ENCODE measurements at places on chromosomes 2 and 18.

- no peak for DNase-seq
These were observed 351.1 kb downstream of the RND3 start for GRCh38 chr2:150136401-150136800.

DNA sequence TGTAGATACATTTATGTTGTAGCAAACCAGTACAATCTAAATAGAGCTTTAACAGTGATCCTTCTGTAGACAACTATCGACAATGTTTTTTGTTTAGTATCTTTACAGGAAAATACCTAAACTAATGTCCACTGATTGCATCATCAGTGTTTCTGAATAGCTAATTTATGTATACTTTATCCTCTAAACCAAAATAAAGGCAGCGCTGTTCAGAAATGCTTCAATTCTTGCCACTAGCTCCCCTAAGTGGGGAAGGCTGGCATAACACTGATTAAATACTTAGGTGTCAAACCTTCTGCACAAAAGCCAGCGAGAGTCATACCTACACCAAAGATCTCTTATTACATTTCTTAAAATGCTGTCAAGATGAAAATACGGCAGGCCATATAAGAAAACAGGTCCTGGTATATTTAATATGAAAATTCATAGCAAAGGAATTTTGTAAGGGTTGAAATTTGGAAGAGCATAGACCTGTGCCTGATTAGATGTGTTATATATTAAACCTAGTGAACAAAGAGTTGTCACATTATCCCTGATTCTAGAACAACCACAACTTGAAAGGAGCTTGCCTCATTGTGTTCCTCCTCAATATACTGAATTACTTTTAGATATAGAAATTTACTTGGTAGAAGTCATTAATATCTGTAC is 1693.4 kb upstream of the SLC39A10 start:
- DNase-seq, result no peak

DNA sequence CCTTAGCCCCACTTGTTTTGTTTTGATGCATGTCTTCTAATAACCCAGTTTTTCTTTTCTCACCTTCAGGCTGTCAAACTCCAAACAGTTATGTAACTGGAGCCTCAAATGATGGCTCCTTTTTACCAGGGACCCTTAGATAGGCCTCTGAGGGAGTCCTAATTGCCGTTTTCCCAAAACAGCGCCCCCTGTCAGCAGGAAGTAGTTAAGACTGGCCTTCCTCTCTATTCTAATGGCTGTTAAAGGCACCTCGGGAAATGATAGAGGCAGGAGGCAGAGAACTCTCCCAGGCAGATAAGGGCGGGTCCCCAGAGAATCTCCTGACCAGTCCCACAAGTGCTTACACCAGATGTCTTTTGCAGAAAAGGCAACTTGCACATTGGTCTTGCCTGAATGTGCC is 123.2 kb downstream of the KCNS3 start:
- DNase-seq, result no peak

DNA sequence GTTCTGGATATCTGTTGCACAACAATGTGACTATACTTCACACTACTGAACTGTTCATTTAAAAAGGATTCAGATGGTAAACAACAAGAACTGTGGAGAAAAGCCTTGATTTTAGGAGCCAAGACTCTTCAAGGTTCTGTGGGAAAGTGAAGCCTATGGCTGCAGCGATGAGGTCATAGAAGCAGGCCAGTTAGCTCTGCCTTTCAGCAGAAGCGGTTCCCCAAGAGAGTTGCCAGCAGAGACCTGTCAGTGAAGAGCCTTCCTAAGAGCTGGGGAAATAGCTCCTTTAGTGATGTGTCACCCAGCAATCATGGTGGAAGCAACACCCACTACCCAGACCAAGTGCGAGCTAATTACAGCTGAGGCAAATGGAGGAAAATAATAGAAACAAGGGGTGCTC is 346.5 kb upstream of the ETAA1 start:
- no peak for DNase-seq

GRCh38 chr2:121442889-121443288 is 87.8 kb upstream of the RNU4ATAC start:
- DNase-seq, result no peak

DNA sequence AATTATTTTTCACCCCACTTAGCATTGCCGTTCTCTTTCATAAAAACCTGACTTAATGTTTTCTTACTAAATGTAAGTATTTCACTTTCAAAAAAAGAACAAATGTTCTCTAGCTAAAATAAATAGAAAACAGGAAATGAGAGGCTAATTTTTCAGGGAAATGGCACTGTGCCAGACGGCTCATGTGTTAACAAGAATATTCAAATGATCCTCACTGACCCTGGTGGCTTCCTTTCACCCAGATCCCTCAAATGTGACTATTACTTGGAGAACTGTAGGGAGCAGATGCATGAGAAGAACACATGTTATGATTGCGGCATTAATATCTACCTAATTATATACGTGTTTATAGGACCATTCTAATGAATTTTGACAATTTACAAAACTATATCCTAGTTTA is 827.7 kb downstream of the SOCS6 start:
- no peak for DNase-seq

GRCh38 chr2:80185091-80185490 is 119.5 kb downstream of the LRRTM1 start:
- DNase-seq, result no peak

DNA sequence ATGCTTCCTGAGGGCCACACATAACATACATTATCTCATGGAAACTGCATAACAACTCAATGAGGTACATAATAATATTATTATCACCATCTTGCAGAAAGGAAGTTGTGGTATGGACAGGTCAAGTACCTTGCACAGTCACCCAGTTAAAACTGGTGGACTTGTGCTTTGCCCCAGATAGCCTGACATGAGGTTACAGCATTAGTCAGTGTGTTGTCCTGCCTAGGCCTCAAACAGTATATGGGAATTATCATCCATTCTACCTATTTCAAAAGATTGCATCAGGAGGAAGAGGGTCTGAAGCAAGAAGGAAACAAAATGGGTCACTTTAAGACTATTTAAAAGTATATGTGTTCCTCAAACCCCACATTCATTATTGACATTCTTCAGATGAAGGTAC is 5.4 kb upstream of the ANTXR1 start:
- DNase-seq, result no peak

- DNase-seq, result no peak
These were observed 190.0 kb downstream of the SEPTIN10 start for GRCh38 chr2:109423556-109424359.

GRCh38 chr2:157053876-157054275 is 203.6 kb upstream of the GALNT5 start:
- no peak for DNase-seq

GRCh38 chr2:74939919-74940812 is 18.3 kb upstream of the POLE4 start:
- no peak for DNase-seq

GRCh38 chr2:112529757-112530156 is 12.5 kb upstream of the POLR1B start:
- DNase-seq, result no peak

DNA sequence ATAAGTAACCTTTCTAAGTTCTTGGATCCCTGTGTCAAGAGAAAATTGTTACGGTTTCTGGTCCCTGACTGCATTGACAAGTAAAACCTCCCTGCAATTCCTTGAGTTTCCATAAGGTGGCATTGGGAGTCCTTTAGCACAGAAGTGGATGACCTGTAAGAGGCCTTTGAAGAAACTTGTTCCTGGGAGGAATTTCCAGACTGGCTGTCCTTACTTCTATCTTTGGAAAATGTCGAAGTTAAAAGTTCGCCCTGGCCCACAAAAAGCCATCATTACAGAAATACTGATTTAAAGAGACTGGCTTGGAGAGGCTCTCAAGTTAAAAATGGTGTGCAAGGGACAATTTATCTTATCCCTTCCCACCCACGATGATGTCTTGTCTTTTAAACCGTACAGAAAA is 218.4 kb downstream of the CDH20 start:
- DNase-seq, result peak; percentile 58

DNA sequence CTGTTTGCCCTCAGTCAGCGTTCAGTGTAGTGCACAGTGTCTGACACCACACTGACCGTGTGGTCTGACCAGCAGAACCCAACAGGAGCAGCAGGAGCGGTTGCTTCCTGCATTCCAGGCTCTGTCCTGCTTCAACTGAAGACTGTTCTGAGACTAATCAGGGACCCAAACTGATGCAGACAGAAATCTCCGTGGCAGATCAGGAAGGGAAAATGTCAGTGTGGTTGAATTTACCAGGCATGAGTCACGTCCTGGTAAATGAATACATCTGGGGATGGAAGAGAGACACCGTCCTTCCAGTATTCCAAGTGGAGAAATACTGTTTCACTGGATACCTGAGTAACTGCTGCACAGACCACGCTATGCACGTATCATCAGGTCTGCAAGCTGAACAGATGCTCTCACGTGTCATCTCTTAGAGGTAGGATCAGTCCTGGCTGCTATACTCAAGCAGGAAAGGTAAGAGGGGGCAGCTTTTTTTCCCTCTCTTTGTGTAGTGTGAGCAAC is 223.6 kb upstream of the EPAS1 start:
- DNase-seq, result no peak

DNA sequence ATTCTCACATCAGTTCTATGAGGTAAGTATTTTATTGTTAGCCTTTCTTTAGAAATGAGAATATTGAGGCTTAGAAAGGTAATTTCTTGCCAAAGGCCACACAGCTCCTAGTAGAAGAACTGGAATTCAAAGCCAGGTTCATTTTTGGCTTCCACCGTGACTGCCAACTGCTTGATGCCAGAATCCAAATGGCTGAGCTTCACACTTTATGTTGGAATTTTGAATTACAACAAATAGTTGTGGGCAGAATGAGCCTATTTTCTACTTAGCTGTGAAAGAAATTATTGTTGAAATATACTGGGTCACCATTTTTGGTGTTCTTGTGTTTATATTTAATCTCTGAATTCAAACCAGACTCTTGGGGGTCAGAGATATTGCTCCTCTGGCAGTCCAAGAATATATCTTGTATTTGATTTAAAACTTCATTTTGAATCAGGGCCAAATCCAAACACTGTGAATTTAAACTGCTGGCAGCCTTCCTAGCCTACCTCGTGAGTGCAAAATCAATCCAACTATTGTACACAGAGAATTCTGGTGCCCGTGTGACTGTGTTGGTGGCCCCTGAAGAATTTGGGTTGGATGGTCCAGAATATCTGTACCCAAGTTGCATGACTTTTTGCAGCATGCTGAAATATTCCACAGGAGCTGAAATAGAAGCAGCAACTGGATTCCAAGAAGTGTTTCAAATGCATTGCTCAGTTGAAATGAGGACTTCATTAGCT is 35.6 kb upstream of the LPIN1 start:
- no peak for DNase-seq

- DNase-seq, result no peak
These were observed 16.7 kb upstream of the DUSP2 start for GRCh38 chr2:96161898-96162297.

DNA sequence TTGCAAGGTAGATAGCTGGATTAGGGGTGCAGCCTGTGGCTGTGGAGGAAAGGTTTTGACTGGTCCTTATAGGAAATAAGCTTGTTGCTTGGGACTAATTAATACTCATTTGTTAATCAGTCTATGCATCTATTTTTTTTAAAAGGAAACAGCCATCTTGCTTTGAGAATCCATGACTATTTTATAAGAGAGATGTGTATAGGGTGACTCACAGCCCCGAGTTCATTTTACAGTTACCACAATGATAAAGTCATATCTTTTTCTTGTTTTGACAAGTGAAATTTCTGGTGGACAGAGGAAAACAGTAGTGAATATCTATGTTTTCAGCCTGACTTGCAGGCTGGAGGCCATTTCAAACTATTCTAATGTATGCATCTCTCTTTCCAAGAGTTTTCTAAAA is 193.5 kb upstream of the CCDC68 start:
- no peak for DNase-seq

DNA sequence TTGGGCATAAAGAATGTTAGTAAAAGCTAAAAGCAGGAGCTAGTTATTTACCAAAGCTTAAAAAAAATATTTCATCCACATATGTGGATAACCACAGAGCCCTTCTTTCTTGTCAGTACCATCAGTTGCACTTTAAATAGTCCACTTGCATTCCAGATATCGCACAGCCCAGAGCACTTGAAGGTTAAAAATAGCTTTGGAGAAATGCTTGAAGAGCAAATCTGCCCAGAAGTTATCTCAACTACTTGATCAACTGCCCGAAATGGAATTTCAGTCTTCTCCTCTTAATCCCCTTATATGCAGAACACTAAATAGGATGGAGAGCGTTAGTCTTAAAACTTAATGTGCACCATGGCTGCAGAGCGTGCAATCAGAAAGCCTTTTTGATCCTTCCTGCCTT is 148.3 kb downstream of the PLEKHA3 start:
- no peak for DNase-seq

DNA sequence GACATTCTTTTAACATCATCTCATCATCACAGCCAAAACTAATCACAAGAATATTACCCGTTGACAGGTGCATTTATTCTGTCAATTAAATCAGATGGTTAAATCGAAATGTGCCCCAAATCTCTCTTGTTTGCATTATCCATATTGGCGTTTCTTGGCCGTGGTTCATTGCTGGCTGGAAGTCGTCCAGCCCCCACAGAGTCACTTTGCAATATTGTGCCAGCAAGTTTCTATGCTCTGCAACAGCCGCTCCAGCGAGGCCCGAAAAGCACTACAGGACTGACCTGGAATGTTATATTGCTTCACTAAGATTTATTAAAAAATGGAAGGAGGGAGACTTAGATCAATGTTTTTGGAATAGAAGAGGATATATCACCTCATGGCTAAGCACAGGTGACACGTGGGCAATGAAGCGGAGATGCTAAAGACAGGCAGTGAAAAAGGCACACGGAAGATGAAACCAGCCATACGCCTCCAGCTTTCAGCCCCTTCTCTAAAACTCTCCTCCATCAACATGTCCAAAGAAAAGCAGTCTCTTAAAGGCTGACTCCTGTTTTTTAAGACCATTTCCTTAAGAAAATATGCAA is 176.8 kb upstream of the VRK2 start:
- peak; percentile 31 for DNase-seq

DNA sequence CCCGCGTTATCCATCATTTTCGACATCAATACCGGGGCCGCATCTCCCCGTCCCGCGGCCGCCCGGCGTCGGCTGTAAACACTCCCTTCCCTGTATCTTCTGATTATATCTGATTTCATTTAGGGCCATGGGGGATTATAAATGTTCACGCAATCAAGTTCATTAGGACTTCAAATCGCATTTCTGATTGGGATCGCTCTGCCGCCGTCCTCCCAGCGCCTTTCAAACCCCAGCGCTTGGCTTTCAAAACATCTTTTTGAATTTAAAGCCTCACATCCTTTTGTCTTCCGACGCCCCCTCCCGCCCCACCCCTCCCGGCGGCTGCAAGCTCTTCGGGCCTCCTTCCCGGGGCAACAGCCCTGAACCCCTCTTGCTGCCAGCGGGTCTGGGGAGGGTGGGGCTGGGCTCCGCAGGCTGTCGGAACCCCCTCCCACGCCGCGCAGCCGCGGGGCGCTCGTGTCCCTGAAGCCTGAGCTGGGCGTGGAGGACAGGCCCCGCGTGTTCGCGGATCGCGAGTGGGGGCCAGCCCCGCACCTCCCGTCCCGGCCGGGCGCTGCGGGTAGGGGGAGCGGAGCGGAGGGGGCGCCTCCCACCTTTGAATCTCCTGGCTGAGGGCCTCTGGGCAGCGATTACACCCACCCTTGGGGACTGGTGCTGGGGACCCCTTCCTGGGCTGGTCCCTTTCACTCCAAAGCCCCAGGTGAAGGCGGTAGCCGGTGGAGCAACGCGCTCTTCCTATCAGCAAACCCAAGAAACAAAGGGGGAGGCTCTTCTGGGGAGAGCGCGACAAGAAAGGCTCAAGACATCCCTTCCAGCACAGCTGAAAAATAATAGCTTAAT is 11.3 kb upstream of the GBX2 start:
- no peak for DNase-seq

All from NCI-H1105 (cell line).